ENCODE measurements at places on chromosomes 11 and 22. TPM values are rescaled to one million over a fixed set of nuclear protein-coding genes. Genes with fewer than 3 reads are reported as not detected.

The KRTAP5-8 gene
- not detected for total RNA-seq

The MS4A6E gene
- not detected for total RNA-seq

The RAD9A gene
- total RNA-seq = 7.1 TPM

The SLC22A6 gene
- not detected for total RNA-seq

The IL10RA gene
- total RNA-seq = not detected

The CATSPER1 gene
- not detected for total RNA-seq
